GM06990 (cell line): ENCODE measurements at places on chromosomes 5 and 9.

DNA sequence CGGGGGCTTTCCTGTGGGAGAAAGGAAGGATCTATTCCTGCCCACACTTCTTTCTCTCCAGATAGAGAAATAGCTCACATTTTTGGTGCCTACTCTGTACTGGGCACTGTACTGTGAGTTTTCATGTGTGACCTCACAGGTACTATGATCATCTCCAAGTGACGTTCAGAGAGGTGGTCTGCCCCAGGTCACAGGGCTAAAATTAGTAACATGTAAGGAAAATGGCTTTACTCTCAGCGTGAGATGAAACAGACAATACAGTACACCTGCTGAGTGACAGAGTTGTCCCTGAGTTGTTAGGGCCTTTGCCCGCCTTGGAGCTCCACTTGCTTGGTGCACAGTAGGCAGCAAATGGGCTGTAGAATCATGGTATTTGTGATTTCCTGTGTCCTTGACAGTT is 306.1 kb upstream of the DMRT1 start:
- no peak for DNase-seq

DNA sequence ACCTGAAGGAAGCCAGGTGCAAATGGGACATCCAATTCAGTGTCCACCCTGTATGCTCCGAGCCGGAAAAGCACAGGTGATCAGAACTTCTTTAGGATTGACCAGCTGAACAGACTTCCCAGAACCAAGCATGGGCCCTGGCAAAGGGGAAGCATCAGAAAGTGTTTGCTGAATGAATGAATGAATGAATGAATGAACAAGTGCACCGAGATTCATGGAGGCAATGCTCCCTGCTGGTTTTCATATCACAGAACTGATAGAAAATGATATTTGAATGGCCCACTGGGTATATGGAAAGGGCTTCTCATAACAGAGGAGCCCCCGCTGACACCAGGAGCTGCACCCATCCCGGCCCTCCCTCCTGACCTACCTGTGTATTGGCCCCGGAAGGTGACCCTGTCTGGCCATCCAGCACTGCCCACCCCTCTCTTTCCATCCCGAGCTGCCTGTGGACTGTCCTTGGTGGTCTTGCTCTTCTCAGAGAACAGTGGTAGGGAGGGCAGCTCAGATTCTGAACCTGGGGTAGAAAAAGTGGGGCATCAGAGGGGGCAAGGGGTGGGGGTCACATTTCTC is 15.9 kb downstream of the ORM2 start:
- no peak for DNase-seq

- no peak for DNase-seq
Measured at GRCh38 chr5:54520438-54520846, 2.9 kb downstream of the SNX18 start.

DNA sequence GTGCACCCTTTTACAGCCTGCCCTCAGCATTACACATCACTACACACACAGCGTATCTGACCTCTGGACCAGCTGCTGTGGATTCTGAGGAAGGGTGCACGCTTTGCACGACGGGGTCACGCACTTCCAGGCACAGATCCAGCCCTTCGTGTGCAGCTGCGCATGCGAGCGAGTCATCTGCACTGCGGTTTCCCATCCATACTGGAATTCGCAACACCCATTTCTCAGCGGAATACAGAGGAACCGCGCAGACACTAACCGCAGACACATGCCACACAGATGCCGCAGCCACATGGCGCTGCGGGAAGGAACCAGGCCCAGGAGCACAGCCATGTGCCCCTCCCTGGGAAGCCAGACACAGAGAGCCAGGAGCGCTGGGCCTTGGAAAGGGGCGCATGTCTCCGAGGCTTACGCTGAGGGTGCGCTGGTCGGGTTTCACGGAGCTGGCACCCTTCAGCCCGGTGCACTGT is 43.5 kb downstream of the PNPLA7 start:
- no peak for DNase-seq
